Right forelimb (tissue), 1 donor: ENCODE measurements at places on chromosomes 2 and 18.

GRCh38 chr18:64488698-64489097 lies 339.8 kb upstream of the LINC00305 start:
- no peak for DNase-seq

- DNase-seq, result no peak
Observed at GRCh38 chr2:75523313-75524275, 37.1 kb downstream of the EVA1A start.

DNA sequence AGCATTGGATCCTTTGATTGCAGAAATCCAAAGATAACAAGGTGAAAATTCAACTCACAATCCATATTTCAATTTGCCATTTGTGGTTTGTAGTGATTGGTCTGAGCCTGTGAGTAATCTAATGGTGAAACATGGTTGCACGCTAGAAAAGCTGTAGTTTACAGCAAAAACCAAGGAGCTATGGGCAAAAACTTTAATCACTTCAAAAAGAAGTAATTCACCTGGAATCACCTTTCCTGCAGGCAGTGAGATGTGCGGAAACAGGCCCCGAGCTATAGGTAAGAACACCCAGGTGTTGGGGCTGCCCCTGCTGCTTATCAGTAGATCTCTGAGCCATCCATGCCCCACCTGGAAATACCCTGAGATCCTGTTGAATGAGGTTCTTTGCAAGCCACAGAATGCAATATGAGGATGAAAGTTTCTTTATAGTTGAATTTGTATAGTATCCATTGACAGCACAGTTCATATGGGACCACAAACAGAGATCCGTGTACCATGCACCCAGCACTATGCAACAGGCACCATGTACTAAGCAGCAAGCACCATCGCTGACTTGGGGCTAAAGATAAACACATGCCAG lies 208.2 kb downstream of the SPP2 start:
- no peak for DNase-seq

DNA sequence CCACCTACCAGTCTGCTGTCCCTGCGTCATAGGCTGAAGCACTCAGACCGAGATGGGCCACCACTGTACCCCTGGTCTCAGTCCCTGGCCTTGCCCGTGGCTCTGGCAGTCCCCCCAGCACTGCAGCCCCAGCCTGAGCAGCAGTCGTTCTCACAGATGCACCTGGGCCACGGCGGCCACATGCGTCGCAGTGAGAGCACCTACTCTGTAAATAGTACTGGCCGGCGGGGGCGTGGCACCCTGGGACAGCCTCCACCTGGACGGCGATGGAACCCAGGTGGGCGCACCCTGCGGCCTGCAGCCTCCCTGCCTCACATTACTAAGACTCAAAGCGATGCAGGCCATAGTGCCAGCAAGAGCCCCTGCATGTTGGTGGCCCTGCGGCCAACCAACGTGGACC lies 198.8 kb downstream of the NAPG start:
- DNase-seq, result no peak

DNA sequence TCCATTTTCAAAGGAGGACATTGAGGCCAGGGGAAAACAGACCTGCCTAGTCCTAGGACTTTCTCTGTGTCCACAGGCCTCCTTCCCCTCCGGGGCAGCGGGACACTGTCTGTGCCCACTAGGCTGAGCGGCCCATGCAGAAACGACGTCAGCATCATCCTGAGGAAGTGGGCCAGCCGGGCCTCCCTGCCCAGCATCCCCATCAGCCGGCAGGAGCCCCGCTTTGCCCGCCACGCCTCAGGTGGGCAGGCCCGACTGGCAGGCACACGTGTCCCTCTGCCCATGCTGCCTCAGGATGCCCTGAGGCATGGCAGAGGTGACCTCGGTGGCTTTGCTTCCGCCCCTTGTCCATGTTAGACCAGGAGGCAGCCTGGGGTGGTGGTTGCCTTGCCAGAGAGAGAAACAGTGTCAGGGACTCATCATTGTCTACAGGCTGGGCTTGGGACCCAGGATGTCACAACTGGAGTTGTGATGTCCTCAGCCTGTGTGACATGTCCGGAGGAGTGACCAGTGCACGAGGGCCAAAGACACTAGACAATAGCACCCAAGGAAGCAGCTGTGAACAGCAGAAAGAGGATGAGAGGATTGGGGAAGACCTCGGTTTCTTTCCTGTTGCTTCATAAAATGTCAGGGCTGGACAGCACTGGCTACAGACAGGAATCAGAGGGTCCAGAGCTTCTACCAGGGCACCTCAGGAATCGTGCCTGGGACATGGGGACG lies 36.8 kb downstream of the TOGARAM2 start:
- DNase-seq, result no peak
